ENCODE measurements at places on chromosomes 4 and X.
A peak's percentile ranks its signal among the peaks of the same experiment; 100 is the strongest.

- no peaks in the 10 kb centered on the region for H3K36me3 ChIP-seq
- no peak overlapping the region for H3K4me3 ChIP-seq
Measured at GRCh38 chr4:1795299-1796195, 2.5 kb downstream of the FGFR3 start.

- H3K4me1 ChIP-seq = no peaks in the 10 kb centered on the region
- H3K36me3 ChIP-seq = no peaks in the 10 kb centered on the region
- H3K27me3 ChIP-seq = no peaks in the 10 kb centered on the region
- no peak overlapping the region for H3K27ac ChIP-seq
- H3K4me3 ChIP-seq = no peak overlapping the region
Measured at GRCh38 chr4:608236-608635, 17.1 kb upstream of the PDE6B start.

DNA sequence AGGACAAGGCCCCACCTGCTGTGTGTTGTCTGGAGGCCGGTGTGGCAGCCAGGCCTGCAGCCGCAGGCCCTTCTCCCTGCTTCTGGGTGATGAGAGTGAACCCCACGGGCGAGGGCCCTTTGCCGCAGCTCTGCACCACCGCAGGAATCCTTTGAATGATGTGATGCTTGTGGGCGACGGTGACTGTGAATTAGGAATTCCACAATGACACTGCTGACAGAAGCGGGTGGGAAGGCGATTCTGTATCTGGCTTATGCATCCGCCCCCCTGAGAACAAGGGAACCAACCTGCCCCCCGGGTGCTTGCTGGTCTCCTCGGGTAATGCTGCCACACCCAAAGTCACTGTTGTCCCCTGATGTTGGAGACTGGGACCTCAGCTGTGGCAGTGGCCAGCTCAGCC lies 19.5 kb upstream of the MAN2B2 start:
- H3K36me3 ChIP-seq = no peaks in the 10 kb centered on the region
- no peak overlapping the region for H3K27ac ChIP-seq
- no peaks in the 10 kb centered on the region for H3K4me1 ChIP-seq
- no peak for DNase-seq
- no peak overlapping the region for H3K4me3 ChIP-seq
- H3K27me3 ChIP-seq = no peaks in the 10 kb centered on the region

- H3K4me3 ChIP-seq = no peak overlapping the region
- no peaks in the 10 kb centered on the region for H3K27me3 ChIP-seq
- no peaks in the 10 kb centered on the region for H3K36me3 ChIP-seq
- DNase-seq = no peak
- H3K4me1 ChIP-seq = no peaks in the 10 kb centered on the region
- H3K27ac ChIP-seq = no peak overlapping the region
Measured at GRCh38 chrX:143472347-143472938, 44.8 kb downstream of the SPANXN3 start.

DNA sequence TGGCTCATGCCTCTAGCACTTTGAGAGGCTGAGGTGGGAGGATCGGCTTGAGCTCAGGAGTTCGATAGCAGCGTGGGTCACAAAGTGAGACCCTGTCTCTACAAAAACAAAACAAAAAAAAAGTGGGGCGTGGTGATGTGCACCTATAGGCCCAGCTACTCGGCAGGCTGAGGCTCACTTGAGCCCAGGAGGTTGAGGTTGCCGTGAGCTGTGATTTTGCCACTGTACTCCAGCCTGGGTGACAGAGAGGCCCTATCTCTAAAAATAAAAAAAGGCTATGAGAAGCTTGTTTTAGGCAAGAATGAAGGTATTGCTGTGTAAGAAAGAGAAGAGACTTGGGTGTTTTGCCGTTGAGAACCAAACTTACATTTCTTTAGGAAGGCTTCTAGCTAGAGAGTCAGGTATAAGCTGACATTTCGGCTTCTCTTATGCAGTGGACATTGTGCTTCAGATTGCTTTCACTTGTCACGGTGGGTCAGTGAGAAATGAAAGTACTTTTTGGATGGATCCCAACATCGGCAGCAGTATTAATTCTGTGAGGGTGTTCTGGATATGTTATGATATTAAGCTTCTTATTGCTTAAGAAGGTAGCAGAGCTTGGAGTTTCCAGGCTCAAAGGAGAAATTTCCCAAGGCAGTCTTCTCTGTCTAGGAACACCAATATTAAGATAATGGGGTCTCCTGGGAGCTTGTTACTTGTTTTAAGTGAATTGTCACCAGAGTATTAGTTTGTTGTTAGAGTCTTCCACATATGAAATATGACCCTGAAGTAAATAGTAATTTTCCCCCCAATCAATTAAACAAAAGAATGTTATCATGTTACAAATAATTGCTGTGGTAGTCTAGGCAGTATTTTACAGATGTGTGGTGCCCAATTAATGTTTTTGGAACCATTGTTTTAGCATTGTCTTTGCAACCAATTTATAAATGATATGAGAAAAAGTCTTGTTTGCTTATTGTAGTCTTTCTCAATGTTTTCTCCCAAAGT lies 17.6 kb downstream of the TMEM131L start:
- peaks cover 23% of the 10 kb centered on the region for H3K4me1 ChIP-seq
- H3K27ac ChIP-seq = no peak overlapping the region
- no peak for DNase-seq
- no peak overlapping the region for H3K4me3 ChIP-seq
- H3K27me3 ChIP-seq = no peaks in the 10 kb centered on the region

GRCh38 chr4:21181716-21182115 lies 481.5 kb downstream of the PACRGL start:
- no peak overlapping the region for H3K4me3 ChIP-seq
- H3K27me3 ChIP-seq = no peaks in the 10 kb centered on the region
- no peak for DNase-seq
- no peak overlapping the region for H3K27ac ChIP-seq
- no peaks in the 10 kb centered on the region for H3K4me1 ChIP-seq

- no peaks in the 10 kb centered on the region for H3K4me1 ChIP-seq
- peak; percentile 18 for DNase-seq
- H3K4me3 ChIP-seq = peak overlapping the region; percentile 16
Measured at GRCh38 chrX:123184866-123185276, 793 bp downstream of the GRIA3 start.
